ENCODE measurements at places on chromosomes 12 and 14.

DNA sequence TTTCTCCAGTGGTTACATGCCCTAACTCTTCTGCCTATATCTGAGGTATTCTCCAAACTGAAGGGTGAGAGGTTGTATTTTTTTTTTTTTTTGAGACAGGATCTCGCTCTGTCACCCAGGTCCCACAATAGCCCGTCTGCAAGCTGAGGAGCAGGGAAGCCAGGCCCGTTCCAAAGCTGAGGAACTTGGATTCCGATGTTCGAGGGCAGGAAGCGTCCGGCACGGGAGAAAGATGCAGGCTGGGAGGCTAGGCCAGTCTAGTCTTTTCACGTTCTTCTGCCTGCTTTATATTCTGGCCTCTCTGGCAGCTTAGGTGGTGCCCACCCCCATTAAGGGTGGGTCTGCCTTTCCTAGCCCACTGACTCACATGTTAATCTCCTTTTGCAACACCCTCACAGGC is 67.0 kb upstream of the DYNC1H1 start:
- no peak for DNase-seq

DNA sequence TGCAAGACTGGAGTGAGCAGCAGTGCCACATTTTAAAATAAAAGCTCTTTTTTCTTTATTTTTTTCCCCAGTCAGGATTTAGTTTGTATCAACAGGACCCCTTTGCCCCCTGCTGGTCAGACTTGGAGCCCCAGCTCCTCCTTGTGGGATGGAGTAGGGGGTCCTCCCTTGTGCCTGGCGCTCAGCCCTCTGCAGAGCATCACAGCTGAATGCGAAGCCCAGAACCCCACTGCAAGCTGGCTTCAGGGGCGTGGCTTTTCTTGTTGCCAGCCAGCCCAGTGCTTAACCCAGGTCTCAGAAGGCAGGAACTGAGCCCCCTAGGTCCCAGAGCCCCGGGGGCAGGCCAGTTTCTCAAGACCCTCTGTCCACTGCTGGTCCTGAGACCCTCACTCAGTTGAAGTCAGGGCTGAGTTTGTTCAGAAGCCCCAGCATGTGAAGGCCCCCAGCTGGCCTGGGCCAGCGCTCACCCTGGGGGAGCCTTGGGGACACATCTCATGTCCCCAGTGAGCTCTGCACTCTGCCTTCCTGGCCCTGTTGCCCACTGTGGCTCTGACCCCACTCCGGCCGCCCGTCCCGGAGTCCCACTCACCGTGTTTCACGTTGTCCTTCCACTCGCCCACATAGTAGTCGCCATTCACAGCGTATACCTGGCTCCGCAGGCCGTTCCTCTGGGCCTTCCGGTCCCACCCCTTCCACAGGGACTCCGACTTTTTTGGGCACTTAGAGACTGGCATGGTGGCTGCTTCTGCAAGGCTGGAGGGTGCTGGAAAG is 519 bp downstream of the MORN3 start:
- DNase-seq: peak; percentile 38

DNA sequence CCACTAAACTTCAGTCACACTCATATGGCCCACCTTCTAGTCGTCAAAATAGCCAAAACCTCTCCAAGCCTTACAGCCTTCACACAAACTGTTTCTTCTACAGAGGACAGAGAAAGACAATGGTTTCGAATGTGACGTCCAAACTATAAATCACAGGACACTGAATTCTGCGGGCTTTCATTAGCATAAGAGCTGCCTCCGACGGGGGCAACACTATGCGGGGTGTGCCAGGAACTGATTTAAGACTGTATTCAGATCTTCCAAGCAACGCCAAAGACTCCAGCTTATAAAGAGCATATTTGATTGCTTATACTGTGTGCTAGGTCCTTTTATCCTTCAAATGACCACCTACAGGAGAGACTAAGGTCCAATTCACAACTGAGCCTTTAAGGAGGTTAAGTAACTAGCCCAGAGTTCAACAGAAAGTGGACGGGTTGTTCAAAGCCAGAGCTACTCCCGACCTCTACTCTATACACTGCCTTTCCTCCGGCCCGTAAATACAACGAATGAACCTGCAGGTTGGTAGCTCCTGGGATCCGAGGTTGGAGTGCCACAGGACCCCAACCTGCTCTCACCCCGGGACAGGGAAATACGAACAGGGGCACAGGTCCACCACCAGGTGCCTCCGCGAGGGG is 575 bp downstream of the L2HGDH start:
- no peak for DNase-seq

DNA sequence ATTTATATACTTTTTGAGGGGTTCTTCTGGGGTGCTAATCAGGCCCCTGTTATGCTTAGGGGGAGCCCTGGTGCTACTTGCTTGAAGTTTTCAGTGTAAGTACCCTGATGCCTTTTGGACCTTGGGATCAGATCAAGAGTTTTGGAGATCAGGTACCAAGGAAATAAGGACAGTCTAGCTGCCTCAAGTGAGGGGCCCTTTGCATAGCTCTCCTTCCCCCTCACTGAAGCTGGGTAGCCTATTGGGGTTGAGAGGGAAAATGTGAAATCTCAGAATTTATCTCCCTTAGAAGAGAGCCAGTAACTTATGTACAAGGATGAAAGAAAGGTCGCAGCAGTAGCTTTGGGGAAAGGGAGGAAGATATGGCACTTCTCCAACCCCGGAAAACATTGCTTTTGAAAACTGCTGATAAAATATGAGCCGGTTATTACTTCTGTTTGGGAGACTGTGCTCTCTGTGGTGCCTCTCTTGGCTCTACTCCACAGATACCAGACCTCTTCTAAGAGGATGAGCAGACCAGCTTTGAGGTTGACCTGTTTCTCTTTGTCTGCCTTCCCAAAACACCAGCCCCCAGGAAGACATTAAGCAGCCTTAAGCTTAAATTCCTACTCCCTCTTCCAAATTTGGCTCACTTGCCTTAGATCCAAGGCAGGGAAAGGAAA is 8.8 kb upstream of the AMHR2 start:
- no peak for DNase-seq

- no peak for DNase-seq
Measured at GRCh38 chr12:78406828-78407227, 457.7 kb upstream of the SYT1 start.

- DNase-seq: no peak
Measured at GRCh38 chr12:8697120-8697475, 693 bp upstream of the RIMKLB start.

DNA sequence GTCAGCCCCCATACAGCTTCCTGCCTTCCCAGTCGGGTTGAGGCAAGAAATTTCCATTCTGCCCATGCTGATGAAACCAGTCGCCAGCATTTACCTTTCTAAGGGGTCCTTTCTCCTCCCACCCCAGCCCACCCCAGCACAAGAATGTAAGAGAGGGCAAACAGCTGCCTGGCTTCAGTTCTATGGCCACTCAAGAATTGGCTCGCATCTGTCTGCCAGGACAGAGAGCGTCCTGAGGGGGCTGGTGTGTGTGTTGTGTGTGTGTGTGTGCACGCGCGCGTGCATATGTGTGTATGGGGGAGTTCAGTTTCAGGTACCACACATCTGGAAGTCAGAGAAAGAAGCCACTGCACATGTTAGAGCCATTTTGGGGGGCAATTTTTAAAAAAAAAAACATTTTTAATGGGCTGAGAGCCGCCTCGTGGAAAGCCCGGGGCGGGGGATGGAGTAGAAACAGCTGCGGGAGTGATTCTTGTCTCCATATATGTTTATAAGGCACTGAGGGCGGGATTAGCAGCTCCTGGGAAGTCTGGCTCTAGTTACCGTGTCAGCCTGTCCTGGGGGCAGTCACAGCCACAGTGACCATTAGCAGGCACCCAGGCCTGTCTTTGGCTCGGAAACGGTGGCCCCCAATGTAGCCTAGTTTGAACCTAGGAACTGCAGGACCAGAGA is at the start of gene WNT5B:
WNT5B (plus strand) TSS at position 566 of the 672 bp plus-strand sequence. CDS start 2,124 bp downstream, outside the sequence.
- DNase-seq: no peak

- DNase-seq: no peak
Measured at GRCh38 chr12:1632702-1633101, 3.7 kb downstream of the WNT5B start.

DNA sequence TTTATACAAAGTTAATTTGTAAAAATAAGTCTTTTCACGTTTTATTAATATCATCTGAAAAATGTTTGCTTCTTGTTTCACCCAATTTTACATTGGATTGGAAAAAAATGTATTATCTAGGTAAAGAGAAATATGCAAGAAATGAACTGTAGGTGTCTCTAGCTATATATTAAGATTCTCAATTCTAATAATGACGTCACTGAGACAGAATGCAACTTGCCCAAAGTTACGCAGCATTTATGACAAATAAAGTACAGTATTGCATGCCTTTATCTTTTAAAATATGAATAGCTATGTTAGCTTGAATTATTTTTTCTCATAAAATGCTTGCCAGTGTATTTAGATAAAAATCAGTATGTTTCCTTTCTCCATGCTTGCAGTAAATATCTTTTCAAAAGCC is 728.8 kb downstream of the RERGL start:
- DNase-seq: no peak

DNA sequence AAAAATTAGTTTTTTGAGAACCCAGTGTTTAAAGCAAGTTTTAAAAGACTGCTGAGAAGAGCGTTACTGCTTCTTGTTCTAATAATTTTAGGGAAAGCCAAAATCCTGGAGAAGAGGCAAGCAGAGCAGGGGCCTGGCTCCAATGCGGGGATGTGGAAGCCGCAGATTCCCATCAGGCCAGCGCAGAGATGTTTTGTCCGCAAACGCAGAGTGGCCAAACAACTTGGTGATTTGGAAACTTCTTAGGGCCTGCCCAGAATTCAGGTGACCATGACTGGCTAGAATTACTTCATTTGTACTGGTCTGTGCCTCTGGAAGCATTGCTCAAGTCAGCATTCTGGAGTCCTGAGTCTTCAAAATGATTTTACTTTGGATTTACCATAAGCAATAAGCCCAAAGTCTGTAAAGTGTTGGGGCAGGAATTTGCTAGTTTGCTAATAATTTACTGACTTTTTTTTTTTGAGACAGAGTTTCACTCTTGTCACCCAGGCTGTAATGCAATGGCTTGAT is 208.4 kb downstream of the PPM1H start:
- DNase-seq: no peak

DNA sequence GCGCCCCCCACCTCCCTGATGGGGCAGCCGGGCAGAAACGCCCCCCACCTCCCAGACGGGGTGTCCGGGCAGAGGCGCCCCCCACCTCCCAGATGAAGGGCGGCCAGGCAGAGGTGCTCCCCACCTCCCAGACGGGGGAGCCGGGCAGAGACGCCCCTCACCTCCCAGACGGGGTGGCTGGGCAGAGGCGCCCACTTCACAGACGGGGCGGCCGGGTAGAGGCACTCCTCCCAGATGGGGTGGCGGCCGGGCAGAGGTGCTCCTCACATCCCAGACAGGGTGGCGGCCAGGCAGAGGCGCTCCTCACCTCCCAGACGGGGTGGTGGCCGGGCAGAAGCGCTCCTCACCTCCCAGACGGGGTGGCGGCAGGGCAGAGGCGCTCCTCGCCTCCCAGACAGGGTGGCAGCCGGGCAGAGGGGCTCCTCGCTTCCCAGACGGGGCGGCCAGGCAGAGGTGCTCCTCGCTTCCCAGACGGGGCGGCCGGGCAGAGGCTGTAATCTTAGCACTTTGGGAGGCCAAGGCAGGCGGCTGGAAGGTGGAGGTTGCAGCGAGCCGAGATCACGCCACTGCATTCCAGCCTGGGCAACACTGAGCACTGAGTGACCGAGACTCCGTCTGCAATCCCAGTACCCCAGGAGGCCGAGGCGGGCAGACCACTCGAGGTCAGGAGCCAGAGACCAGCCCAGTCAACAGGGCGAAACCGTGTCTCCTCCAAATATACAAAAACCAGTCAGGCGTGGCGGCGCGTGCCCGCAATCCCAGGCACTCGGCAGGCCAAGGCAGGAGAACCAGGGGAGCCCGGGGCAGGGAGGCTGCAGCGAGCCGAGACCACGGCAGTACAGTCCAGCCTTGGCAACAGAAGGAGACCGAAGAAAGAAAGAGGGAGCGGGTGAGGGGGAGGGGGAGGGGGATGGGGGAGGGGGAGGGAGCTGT is 12.9 kb upstream of the PXN start:
- no peak for DNase-seq

DNA sequence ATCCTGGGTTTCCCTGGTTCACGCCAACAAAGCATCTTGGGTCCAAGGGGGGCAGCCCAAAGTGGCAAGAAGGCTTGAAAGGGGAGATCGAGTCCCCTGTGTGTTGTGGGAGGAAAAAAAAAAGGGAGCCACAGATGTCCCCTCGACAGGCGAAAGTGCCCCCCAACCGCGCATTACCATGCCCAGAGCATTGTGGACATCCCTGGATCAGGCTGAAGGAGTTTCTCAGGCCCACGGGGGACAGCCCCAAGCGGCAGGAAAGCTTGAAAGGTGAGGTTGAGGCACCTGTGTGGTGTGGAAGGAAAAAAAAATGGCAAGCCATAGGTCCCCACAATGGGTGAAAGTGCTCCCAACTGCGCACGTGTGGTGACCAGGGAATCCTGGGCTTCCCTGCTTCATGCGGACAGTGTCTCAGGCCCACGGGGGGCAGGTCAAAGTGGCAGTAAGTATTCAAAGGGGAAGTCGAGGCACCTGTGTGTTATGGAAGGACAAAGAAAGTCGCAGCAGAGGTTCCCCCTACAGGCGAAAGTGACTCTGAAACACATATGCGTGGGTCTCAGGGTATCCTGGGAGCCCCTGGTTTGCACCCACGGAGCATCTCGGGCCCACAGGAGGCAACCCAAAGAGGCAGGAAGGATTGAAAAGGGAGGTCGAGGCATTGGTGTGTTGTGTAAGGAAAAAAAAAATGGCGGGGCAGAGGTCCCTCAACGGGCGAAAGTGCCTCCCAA is 580.1 kb downstream of the ALG10 start:
- DNase-seq: no peak

DNA sequence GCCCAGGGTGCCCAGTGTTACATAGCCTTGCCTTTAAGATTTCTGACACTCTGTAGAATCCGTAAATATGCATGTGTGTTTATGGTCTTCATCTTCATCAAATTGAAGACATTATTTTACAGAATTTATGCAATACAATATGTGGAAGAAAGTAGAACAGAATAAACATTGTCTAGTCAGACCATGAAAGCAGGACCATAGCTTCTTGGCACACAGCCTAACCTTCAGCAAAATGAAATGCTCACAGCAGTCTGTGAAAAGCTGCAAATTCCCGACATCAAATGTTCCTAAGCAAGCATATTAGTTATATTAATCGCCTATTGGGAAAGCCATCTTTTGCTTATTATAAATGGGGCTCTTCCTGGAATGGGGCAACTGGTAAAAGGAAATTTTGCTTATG is 111.3 kb upstream of the GARIN2 start:
- no peak for DNase-seq

DNA sequence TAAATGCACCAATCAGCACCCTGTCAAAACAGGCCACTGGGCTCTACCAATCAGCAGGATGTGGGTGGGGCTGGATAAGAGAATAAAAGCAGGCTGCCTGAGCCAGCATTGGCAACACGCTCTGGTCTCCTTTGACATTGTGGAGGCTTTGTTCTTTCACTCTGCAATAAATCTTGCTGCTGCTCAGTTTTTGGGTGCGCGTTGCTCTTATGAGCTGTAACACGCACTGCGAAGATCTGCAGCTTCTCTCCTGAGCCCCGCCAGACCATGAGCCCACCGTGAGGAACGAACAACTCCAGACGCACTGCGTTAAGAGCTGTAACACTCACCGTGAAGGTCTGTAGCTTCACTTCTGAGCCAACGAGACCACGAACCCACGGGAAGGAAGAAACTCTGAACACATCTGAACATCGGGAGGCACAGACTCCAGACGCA is 8.4 kb upstream of the PIANP start:
- DNase-seq: no peak

All from activated T-cell treated with anti-CD3 and anti-CD28 coated beads for 24 hours (primary cell).